ENCODE measurements at places on chromosomes 1 and 21.

DNA sequence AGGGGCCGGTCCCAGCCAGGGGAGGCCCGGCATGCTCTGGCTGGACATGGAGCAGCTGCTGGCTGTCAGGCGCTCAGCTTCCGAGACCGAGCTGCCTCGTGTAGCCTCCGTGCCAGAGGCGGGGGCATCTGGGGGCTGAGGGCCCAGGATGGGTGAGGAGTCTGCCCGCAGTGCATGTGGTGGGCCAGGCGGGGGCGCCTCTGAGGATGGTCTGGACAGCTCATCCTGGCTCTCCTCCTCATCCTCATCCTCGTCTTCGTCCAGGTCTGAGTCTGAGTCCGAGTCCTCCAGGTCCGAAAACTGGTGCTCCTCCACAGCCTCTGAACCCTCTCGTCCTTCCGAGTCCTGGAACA, 28.9 kb upstream of the EDN2 start:
- DNase-seq, result no peak

- DNase-seq, result no peak
These were observed 73.0 kb upstream of the GRIK3 start for GRCh38 chr1:37107153-37107907.

DNA sequence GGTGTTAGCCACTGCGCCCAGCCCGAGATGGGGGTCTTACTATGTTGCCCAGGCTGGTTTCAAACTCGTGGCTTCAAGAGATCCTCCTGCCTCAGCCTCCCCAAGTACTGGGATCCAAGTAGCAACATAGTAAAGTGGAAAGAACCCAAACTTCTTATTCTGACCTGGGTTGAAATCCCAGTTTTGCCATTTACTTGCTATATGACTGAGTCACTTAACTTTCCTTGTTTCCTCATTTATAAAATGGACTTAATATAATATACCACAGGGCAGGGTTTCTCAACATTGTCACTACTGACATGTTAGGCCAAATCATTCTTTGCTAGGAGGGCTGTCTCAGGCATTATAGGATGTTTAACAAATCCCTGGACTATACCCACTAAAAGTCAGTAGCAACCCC, 6.7 kb downstream of the PFDN2 start:
- no peak for DNase-seq

GRCh38 chr1:54888080-54888733, 1.2 kb upstream of the DHCR24 start:
- no peak for DNase-seq

GRCh38 chr1:116857092-116857491, 52.6 kb upstream of the PTGFRN start:
- no peak for DNase-seq

- DNase-seq, result no peak
These were observed 14.7 kb downstream of the CR1L start for GRCh38 chr1:207659545-207660153.

GRCh38 chr1:54378157-54378873, 27.9 kb downstream of the SSBP3 start:
- peak; percentile 29 for DNase-seq

DNA sequence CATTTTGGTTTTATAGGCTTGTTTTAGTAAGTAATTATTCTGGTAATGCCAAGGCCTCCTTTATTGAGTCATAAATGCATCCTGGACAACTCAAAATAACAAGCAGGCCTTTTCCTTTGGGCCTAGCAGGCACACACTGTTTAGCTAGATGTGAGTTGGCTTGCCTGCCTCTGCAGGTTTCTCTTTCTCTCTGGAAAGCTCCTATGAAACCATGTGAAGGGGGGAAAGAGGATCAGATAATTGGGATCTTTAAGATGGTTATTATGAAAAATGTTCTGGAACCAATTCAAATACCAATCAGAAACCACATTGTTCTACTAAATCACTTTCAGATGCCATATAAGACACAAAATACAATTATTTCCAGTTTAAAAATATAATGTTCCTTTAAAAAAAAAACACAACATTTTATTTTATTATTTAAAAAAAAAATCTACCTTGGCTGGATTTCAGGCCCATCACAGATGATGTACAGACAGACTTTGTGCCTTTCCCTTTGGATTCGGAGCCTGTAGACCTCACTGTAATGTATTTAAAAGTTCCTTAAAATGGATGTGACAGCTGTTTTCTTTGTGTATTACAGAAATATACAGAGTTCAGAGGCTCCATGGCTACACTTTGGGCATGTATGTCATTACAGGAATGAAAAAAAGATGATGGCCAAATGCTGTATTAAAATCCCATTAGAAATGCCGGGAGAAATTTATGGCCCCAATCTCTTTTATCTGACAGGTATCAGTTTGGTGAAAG, 80.2 kb downstream of the NTMT2 start:
- DNase-seq, result no peak

- no peak for DNase-seq
These were observed 22.9 kb downstream of the UMODL1 start for GRCh38 chr21:42093991-42094421.

GRCh38 chr1:108011295-108011694, 46.3 kb upstream of the VAV3 start:
- DNase-seq, result no peak

DNA sequence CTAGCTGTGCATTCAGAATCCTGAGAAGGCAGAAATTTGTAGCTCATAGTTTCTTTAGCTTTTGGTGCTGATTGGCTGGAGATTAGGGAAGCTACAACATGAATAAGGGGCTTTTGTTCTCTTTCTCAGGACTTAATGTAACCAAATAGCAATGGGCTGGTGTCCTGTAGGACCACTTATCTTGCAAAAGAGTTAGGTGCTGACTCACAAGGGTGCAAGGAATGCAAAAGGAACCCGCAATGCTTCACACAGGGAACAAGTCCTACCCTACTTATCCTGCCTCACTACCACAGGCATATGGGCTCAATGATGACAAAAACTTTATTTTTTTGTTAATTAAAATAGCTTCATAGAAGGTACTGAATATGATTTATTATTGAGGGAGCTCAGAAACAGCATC, 541.5 kb downstream of the AMY1C start:
- DNase-seq, result no peak

GRCh38 chr1:41689139-41689538, 204.7 kb upstream of the EDN2 start:
- no peak for DNase-seq

DNA sequence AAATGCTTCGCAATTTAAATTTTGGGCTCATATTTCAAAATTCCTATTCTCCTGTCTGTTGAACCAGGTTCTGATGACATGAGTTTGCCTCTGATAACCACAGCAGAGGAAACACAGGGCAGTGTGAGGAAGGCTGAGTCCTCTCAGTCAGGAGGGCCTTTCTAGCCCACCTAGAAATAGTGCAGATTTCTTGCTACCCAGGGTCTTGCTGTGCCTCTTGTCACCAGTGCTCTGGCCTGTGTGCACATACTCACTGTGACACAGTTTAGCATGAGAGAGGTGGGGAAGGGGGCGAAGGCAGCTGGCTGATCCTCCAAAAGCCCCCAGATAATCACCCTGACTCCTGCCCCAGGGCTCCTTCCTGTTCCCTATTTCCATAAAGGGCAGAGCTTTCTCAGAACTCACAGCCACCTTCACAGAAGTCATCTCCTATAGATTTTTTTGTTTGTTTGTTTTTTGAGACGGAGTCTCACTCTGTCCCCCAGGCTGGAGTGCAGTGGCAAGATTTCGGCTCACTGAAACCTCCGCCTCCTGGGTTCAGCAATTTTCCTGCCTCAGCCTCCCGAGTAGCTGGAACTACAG, 23.7 kb downstream of the ERRFI1 start:
- DNase-seq, result no peak

DNA sequence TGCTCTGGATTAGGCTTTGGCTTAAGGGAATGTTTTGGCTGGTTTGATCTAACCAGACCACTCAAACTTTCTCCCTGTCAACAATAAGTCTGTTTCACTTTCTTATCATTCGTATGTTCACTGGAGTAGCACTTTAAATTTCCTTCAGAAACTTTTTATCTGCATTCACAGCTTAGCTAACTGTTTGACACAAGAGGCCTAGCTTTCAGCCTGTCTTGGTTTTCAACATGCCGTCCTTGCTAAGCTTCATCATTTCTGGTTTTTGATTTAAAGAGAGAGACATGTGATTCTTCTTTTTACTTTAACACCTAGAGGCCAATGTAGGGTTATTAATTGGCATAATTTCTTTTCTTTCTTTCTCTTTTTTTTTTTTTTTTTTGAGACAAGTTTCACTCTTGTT, 14.9 kb upstream of the CYB5R1 start:
- DNase-seq, result peak; percentile 79

DNA sequence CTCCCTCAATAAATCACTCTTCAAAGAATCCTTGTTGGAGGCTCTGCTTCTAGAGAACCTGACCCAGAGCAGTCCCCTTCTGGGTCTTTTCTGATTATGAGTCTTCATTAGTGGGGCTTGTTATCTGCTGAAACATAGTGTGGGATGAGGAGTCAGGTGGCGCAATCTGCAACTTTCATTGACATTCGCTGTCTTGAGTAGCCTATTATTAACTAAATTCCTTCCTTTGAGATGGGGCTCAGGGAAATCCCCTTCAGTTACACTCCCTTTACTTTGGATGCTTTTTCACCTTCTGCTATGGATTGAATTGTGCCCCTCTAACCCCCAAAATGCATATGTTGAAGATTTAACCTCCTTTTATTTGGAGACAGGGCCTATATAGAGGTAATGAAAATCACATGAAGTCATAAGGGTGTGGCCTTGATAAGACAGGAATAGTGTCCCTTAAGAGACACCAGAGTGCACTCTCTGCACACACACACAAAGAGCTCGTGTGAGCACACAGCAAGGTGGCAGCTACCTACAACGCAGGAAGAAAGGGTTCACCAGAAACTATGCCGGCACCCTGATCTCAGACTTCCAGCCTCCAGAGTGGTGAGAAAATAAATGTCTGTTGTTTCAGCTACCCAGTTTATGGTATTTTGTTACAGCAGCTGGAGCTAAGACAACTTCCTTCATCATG, 19.5 kb downstream of the DIO1 start:
- peak; percentile 46 for DNase-seq

GRCh38 chr1:21143752-21144151, 32.9 kb downstream of the EIF4G3 start:
- DNase-seq, result no peak

- DNase-seq, result no peak
These were observed 126.0 kb downstream of the NR5A2 start for GRCh38 chr1:200153277-200154055.

GRCh38 chr1:227947676-227948492, at the start of gene WNT9A:
Gene WNT9A, minus strand, starts transcription at chr1:227947932. Its CDS starts 45 bp downstream, at chr1:227947887.
- DNase-seq, result peak; percentile 45

GRCh38 chr1:15187175-15188129, 33.9 kb downstream of the TMEM51 start:
- DNase-seq, result no peak

GRCh38 chr1:210233495-210234328, 1.1 kb downstream of the SERTAD4 start:
- DNase-seq, result no peak

DNA sequence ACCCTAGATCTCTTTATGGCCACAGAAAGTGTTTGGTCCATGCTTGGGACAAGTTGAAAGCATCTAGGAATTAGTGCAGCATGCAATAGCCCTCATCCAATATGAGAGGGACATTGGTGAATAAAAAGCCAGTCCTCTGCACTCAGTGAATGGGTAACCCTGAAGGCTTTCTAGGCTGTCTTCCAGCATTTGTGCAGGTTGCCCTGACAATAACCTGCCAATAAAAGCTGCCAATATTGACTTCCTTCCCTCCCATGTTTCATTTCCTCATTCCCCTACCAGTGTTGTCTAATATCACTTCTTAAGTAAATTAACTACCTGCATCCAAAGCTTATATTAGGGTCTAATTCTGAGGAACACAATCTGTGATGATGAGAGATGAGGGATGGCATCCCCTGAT, 563.6 kb upstream of the NEGR1 start:
- DNase-seq, result no peak

- DNase-seq, result peak; percentile 47
These were observed 88.8 kb upstream of the GPR52 start for GRCh38 chr1:174358786-174359453.

DNA sequence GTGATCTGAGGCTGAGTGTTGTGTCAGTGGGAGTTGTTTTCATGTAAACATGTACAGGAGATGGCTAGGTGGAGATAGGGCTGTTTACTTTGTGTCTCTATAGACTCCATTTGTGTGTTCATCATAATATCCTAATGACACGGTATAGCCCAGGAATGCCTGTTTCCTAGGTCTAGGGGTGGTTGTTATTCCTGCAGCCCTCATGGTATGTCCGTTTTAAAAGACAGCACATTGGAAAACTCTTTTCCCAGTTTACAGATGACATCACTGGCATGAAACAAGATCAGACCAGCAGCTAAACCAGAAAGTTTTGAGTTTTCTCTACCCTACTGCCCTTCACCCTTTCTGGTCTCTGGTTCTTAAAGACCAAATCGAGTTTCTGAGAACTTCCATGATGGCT, 227.3 kb upstream of the TMEM51 start:
- no peak for DNase-seq

- DNase-seq, result no peak
These were observed 2.6 kb downstream of the LRRIQ3 start for GRCh38 chr1:74195339-74195738.

GRCh38 chr1:190975827-190976226, 498.2 kb upstream of the BRINP3 start:
- DNase-seq, result no peak

- no peak for DNase-seq
These were observed 104.1 kb upstream of the TMPRSS2 start for GRCh38 chr21:41611966-41612606.

DNA sequence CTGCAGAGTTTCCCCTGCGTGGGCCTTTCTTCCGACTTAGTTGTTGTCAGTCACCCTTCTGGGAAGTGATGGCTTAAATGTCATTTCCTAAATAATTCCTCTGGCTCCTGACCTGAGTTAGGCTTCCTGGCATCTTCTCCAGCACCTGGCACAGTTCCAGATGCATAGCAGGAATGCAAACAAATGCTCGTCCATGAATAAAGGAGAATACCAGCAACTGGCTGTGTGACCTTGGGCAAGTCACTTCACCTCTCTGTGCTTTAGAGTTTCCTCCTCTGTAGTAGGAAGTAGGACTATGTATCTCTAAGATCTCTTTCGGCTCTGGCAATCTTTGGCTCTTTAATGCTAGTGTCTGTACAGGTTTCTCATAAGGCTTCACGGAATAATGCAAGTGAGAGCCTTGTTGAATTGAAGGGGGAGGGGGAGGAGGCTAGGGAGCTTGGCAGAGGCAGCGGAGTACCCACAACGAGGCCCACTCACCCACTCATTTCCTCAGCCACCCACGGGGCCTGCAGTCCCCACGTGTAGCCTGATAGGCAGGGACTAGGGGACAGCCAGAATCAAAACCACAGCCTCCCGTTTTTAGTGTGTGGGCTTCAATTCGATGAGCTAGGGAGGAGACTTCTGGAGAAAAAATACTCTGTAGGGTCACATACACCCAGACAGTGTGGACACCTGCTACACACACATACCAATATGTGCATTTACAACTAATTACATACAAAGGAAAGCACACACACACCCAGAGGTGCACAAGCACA, 48.1 kb downstream of the TENT5C start:
- peak; percentile 41 for DNase-seq

GRCh38 chr1:10617318-10617717, 142.6 kb downstream of the PEX14 start:
- no peak for DNase-seq
